ENCODE measurements at places on chromosomes 3 and 15.

- peaks cover 11% of the 10 kb centered on the region for H3K4me1 ChIP-seq
- no peaks in the 10 kb centered on the region for H3K36me3 ChIP-seq
- no peak overlapping the region for H3K4me3 ChIP-seq
- H3K27me3 ChIP-seq, result peaks cover 11% of the 10 kb centered on the region
- H3K27ac ChIP-seq, result no peak overlapping the region
These were observed 305.7 kb upstream of the COL8A1 start for GRCh38 chr3:99332718-99333117.

GRCh38 chr3:194112120-194113106 lies 23.5 kb upstream of the HES1 start:
- peak overlapping the region; percentile 43 for H3K27ac ChIP-seq
- DNase-seq, result no peak
- H3K4me1 ChIP-seq, result peaks cover 22% of the 10 kb centered on the region
- no peak overlapping the region for H3K4me3 ChIP-seq
- no peaks in the 10 kb centered on the region for H3K36me3 ChIP-seq

GRCh38 chr15:74270854-74271520 lies 34.9 kb downstream of the CCDC33 start:
- peaks cover 70% of the 10 kb centered on the region for H3K27me3 ChIP-seq
- no peaks in the 10 kb centered on the region for H3K36me3 ChIP-seq
- no peaks in the 10 kb centered on the region for H3K4me1 ChIP-seq

DNA sequence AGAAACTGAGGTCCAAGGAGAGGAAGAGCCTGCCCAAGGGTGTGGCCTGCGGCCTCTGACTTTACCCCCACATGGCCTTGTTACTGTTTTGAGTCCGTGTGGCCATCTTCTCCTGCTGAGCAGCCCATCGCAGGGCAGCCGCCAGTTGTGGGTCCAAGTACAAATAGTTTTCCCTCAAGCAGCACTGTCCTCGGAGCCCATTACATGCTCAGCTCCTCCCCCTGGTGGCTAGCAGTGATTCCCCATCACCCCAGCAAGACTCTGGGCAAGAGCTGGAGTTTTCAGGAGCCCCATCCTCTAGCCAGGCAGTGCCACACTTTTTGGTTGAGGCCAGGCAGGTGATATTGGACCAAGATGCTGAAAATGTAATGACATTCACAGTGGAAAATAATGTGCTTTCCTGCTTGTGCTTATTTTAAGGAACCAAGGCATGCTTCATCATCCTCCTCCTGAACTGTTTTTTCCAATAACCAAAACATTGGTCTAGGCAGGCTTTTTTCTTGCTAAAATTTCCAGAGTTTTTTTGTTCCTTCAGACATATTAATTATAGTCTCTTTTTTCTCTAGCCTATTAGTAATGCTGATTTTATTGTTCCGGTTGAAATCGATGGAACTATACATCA lies 23.2 kb upstream of the VILL start:
- H3K4me3 ChIP-seq, result no peak overlapping the region
- peaks cover 8% of the 10 kb centered on the region for H3K36me3 ChIP-seq
- DNase-seq, result peak; percentile 79

DNA sequence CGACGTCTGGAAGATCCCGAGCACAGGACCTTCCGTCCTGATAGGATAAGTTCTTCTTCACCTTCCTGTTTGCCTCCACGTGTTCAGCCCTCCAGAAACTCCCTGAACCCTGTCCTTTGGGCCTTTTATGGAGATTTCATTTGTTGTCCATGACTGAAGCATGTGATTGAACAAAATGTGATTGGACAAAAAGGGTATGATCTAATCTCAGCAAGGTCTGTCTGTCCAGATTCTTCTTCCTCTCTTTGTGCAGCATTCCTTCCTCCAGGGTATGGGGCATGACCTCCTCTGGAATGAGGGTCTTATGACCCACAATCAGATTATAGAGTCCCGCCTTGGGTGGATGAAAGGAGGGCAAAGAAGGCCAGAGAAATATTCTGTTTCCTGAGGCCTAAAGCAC lies at the start of gene CYP19A1:
CYP19A1 (minus strand) TSS at position 101 of the 400 bp plus-strand sequence. CDS start 95,684 bp downstream, outside the sequence.
- no peak for DNase-seq
- H3K27me3 ChIP-seq, result peaks cover 39% of the 10 kb centered on the region
- no peak within 1 kb of the TSS for H3K4me3 ChIP-seq
- H3K27ac ChIP-seq, result no peak within 1 kb of the TSS
- peaks cover 14% of the 10 kb centered on the region for H3K4me1 ChIP-seq

DNA sequence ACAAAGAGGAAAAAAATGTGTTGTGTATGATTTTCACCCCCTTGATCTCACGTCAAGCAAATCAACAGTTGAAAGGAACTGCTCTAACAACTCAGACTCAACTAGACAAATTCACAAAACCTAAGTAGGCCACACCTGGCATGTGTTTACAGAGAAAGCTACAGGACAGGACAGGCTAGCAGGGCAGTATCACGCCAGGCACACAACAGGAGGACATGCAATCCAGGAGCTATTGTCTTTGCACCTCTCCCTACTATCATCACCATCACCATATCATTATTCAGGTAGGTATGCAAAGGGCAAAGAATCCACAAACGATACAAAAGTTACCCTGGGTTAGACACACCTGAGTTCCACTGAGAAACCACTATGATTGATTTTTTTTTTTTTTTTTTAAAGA lies 86.4 kb downstream of the TBL1XR1 start:
- H3K4me3 ChIP-seq, result no peak overlapping the region
- H3K4me1 ChIP-seq, result peaks cover 31% of the 10 kb centered on the region
- H3K36me3 ChIP-seq, result peaks cover 2% of the 10 kb centered on the region
- DNase-seq, result no peak
- H3K27me3 ChIP-seq, result no peaks in the 10 kb centered on the region

DNA sequence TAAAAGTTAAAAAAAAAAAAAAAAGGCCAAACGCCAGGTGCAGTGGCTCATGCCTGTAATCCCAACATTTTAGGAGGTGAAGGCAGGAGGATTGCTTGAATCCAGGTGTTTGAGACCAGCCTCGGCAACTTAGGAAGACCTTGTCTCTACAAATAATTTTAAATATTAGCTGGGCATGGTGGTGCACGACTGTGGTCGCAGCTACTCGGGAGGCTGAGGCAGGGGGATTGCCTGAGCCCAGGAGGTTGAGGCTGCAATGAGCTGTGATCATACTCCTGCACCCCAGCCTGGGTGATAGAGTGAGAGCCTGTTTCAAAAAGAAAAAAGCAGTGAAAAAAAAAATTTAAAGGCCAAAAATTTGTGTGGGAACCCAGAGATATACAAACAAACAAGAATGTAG lies 2.7 kb upstream of the DLEC1 start:
- no peaks in the 10 kb centered on the region for H3K36me3 ChIP-seq
- H3K27ac ChIP-seq, result no peak overlapping the region
- H3K27me3 ChIP-seq, result peaks cover 35% of the 10 kb centered on the region
- H3K4me1 ChIP-seq, result peaks cover 15% of the 10 kb centered on the region

GRCh38 chr3:182967218-182968204 lies 12.8 kb downstream of the DCUN1D1 start:
- no peak overlapping the region for H3K4me3 ChIP-seq
- no peak for DNase-seq
- H3K27ac ChIP-seq, result peak overlapping the region; percentile 54
- H3K4me1 ChIP-seq, result peaks cover 24% of the 10 kb centered on the region
- H3K27me3 ChIP-seq, result no peaks in the 10 kb centered on the region

DNA sequence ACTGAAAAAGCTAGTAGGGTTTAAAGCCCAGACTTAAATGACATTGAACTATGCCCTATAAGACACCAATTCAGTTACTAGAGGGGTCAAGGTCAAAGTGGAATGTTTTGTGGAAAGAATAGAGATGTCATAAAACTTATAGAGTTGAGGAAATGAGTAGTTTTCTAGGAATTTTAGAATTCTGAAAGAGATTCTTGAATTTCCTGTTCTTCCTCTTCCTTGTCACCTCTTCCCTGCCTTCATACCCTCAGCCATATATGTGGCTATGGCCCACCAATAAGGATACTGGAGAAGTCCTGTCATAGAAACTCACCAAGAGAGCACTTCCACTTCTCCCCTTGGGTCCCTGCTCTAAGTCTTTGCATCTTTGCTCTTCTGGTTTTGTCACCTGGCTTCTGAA lies 104.9 kb upstream of the TGFBR2 start:
- H3K4me3 ChIP-seq, result no peak overlapping the region
- no peak for DNase-seq
- H3K27me3 ChIP-seq, result no peaks in the 10 kb centered on the region
- peaks cover 7% of the 10 kb centered on the region for H3K4me1 ChIP-seq
- H3K27ac ChIP-seq, result no peak overlapping the region
- H3K36me3 ChIP-seq, result no peaks in the 10 kb centered on the region

DNA sequence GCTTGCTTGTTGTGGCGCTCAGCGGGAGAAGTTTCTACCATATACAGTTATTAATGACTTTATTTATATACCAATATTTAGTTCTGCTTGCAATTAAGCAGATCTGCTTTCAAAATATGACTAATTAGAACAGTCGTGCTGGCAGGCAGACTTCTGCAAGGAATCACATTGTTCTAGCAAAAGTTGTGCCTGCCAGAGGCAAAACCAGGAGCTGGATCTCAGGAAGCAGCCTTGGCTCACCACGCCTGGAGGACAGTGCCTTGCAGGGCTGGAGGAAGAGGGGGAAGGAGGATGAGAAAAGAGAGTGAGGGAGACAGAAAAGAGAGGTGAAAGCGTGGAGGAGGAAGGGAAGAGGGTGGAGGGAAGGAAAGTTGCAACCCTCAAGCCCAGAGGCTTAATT lies 160.3 kb downstream of the NUP210 start:
- no peak overlapping the region for H3K4me3 ChIP-seq
- H3K36me3 ChIP-seq, result no peaks in the 10 kb centered on the region
- no peak for DNase-seq
- H3K27me3 ChIP-seq, result peaks cover 7% of the 10 kb centered on the region
- no peak overlapping the region for H3K27ac ChIP-seq

GRCh38 chr15:25180606-25181292 lies 226.0 kb downstream of the SNRPN start:
- H3K4me1 ChIP-seq, result no peaks in the 10 kb centered on the region
- peak; percentile 10 for DNase-seq
- no peak overlapping the region for H3K4me3 ChIP-seq
- no peak overlapping the region for H3K27ac ChIP-seq
- peaks cover 5% of the 10 kb centered on the region for H3K36me3 ChIP-seq
- H3K27me3 ChIP-seq, result no peaks in the 10 kb centered on the region

GRCh38 chr3:71466483-71466882 lies 117.0 kb downstream of the FOXP1 start:
- peaks cover 14% of the 10 kb centered on the region for H3K4me1 ChIP-seq
- peaks cover 6% of the 10 kb centered on the region for H3K36me3 ChIP-seq
- no peak for DNase-seq
- no peak overlapping the region for H3K4me3 ChIP-seq

GRCh38 chr3:10015461-10015904 lies 10.8 kb upstream of the FANCD2 start:
- H3K36me3 ChIP-seq, result peaks cover 4% of the 10 kb centered on the region
- H3K27ac ChIP-seq, result peak overlapping the region; percentile 91
- H3K4me3 ChIP-seq, result peak overlapping the region; percentile 26
- no peak for DNase-seq

- peaks cover 9% of the 10 kb centered on the region for H3K36me3 ChIP-seq
- H3K27ac ChIP-seq, result peak overlapping the region; percentile 73
- no peaks in the 10 kb centered on the region for H3K27me3 ChIP-seq
- H3K4me1 ChIP-seq, result peaks cover 24% of the 10 kb centered on the region
- H3K4me3 ChIP-seq, result no peak overlapping the region
These were observed 10.4 kb downstream of the FAM174B start for GRCh38 chr15:92645051-92645631.

- no peak overlapping the region for H3K4me3 ChIP-seq
- peaks cover 21% of the 10 kb centered on the region for H3K4me1 ChIP-seq
- peak overlapping the region; percentile 73 for H3K27ac ChIP-seq
- H3K27me3 ChIP-seq, result no peaks in the 10 kb centered on the region
- DNase-seq, result no peak
These were observed 158.0 kb downstream of the CDIN1 start for GRCh38 chr15:36737430-36737891.

DNA sequence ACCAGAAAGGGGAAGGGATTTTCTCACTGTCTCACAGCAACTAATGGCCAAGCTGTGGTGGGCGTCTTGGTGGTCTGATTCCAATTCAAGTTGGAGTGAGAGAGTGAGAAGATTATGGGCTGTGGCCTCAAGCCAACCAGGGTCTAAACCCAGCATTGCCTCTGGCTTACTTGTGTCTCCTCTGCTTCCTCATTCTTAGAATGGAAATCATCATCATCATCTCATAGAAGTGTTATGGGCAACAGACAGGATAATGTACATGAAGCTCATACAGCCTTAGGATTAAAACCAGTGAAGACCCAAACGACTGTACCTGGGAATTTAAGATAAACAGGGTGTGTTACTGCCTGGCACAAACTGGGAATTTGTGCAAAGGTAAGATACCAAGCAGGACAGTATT lies 29.1 kb upstream of the IREB2 start:
- peaks cover 20% of the 10 kb centered on the region for H3K4me1 ChIP-seq
- H3K27me3 ChIP-seq, result peaks cover under 1% of the 10 kb centered on the region
- no peak overlapping the region for H3K27ac ChIP-seq
- DNase-seq, result no peak
- H3K36me3 ChIP-seq, result no peaks in the 10 kb centered on the region

DNA sequence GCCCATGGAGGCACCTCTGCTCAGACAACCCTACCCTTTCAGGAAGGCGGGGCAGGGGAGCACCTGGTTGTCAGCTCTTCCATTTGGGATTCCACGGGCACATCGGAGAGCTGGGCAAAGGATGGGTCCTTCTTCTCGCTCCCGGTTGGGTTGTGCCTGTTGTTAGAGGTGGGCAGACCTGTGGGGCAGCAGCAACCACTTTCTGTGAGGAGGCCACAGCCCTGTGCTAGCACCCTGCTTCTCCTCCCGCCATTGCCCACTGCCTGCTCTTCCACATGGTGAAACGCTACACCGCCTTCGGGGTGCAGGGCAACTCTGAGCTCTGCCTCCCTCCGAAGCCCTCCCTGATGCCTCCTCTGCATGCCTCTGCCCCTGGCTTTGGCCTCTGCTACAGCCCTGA lies 7.0 kb upstream of the HHATL start:
- H3K4me3 ChIP-seq, result no peak overlapping the region
- peak; percentile 22 for DNase-seq
- no peaks in the 10 kb centered on the region for H3K4me1 ChIP-seq
- H3K36me3 ChIP-seq, result no peaks in the 10 kb centered on the region
- no peak overlapping the region for H3K27ac ChIP-seq

DNA sequence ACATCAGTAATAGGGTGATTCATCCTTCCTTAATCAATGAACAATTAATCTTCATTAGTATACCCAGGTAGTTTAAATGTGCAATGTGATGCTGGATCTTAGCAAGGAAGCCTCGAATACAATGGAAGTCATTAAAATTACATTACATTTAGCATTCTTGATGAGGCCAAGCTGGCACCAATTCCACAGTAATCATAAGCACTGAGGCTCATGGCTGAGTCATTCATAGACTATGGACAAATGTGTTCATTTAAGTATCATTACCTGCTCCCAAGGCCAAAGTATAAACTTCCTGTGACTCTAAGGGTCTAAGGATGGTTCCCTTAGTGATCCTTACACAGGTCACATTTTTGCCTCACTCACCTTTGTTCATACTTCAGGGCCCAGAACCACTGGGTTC lies 266.4 kb upstream of the CDIN1 start:
- peaks cover 10% of the 10 kb centered on the region for H3K36me3 ChIP-seq
- DNase-seq, result no peak

- H3K4me1 ChIP-seq, result no peaks in the 10 kb centered on the region
- no peak overlapping the region for H3K4me3 ChIP-seq
- no peaks in the 10 kb centered on the region for H3K27me3 ChIP-seq
- DNase-seq, result no peak
- H3K36me3 ChIP-seq, result peaks cover 24% of the 10 kb centered on the region
- no peak overlapping the region for H3K27ac ChIP-seq
These were observed 678.8 kb downstream of the MCTP2 start for GRCh38 chr15:94910166-94910565.

- no peak overlapping the region for H3K27ac ChIP-seq
- no peaks in the 10 kb centered on the region for H3K27me3 ChIP-seq
- H3K4me1 ChIP-seq, result peaks cover 8% of the 10 kb centered on the region
- no peaks in the 10 kb centered on the region for H3K36me3 ChIP-seq
- no peak overlapping the region for H3K4me3 ChIP-seq
These were observed 19.9 kb downstream of the RBP2 start for GRCh38 chr3:139456386-139456785.
